ENCODE measurements at places on chromosomes 4 and X.
A peak's percentile ranks its signal among the peaks of the same experiment; 100 is the strongest.

- no peak for DNase-seq
Observed at GRCh38 chr4:54726907-54727306, 69.2 kb downstream of the KIT start.

DNA sequence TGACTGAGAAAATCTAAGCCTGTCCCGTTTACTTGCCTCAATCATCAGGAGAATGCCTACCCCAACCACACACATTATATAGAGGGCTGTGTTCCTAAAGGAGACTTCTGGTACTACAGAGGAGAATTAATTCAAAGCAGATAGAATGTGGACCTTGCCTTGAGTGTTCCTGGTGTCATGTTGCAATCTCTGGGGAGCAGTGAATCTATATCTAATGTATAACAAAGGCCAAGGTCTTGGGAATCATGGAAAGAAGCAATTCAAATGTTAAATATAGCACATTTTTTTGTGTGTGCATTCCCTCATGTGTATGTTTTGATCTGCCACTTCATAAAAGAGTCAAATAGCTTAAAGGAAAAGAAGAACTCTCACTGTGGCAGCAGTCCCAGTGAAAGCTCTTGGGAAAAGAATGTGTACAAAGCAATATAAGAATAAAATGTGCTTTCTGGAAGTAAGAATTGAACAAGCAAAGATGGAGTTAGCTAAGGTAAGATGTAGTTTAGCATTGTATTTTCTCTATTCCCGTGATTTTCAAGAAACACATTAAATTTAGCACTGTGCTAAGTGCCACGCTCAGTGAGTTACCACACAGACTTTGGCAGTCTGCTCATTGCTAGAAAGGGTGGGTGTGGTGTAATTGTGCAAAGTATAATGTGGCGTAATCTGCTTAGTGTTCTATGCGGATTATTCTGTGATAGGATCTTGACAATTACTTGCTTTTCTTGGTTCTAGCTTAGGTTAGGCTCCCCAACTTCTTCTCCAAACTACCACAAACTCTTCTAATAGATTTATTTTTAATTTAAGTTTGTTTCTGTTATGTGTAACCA, 13.7 kb downstream of the ADH6 start:
- no peak for DNase-seq

DNA sequence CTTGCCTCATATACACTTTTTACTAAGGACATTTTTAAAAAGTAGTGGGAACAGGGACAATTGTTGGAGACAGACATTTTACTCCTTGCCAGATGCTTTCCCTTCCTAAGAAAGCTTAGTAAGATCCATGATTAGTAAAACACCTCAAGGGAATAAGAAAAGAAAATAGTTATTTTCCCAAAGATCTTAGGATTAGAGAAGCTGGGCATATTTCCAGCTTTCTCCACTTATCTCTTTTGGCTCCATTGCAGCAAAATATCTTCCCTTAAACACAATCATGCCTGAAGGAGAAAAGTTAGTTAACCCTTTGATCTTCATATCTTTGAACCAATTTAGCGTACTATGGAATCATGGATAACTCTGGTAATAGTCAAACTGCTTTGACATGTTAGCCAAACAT, 257.9 kb downstream of the PCDH18 start:
- no peak for DNase-seq

DNA sequence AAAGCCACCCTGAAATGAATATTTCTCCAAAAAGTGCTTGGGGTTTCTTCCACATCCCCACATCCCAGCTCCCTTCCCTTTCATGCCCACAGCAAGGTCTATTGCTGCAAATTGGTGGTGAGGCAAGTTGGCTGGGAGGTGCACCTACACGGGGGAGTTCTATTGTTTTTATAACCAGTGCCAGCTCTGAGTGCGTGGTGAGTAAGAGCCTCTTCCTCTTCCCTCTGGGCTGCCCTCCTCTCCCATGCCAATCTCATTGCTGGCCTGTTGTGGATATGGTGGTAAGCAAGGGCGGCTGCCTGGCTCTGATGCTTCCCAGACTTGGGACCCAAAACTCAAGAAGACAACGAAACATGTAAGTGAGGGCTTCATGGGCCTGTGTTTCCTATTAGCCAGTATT, 204.3 kb downstream of the SHROOM3 start:
- no peak for DNase-seq

GRCh38 chr4:141705048-141705746, 68.8 kb downstream of the IL15 start:
- DNase-seq: no peak

DNA sequence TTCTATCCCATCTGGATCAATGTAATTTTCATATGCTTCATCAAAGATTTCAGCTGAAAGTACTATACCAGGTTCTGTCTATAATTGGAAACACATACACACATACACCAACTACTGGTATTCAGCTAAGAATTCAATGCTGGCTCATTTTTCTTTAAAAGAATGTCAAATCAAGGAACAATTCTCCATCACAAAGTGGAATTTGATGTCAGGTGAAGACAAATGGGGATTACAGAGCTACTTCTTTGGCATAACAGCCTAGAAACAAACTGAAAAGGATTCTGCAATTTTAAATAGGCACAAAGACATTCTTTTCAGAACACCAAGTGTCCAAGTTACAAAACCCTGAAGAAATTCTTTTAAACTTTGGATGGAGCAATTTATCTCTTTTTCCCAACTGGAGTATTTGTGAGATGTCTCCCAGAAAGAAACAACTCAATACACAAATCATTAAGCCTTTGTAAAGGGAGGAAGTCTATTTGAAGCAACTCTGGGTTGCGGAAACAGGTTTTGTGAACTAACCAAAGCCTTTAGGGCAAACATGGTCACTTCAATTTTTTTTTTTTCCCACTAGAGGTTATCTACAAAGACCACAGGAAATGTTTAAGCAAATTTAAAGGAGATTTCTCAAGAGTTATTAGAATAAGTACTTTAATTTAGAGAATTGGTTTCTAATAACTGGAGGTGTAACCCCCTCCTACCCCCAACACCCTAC, 1.9 kb upstream of the FAM9C start:
- DNase-seq: no peak

DNA sequence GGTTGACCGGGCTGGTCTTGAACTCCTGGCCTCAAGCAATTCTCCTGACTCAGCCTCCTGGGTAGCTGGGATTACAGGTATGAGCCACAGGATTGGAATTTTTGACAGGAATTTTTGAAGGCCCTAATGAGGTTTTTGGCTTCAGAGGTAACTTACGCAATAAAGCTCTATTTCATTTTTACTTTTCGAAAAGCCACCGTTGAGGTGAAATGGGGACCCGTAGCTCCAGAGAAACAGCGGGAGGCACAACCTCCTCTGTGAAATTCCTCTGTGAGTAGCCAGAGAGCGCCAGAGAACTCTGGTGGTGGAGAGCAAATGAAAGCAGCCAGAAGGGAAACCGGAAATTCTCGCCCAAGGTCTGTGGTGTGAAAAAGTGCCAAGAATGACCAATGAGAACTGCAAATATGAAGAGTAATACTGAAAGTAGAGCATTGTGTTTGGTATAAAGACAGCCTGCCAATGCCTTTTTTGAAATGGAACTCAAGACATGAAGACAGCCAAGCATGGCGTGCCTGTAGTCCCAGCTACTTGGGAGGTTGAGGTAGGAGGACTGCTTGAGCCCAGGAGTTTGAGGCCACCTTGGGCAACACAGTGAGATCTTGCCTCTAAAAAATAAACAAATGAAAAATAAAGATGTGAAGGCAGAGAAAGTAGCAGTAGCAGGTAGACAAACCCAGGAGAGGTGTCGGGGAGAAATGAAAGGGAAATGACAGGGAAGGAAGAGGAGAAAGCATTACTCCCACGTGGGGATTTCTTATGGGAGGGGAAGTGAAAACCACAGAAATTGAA, 33.0 kb upstream of the TMEM131L start:
- peak; percentile 48 for DNase-seq

DNA sequence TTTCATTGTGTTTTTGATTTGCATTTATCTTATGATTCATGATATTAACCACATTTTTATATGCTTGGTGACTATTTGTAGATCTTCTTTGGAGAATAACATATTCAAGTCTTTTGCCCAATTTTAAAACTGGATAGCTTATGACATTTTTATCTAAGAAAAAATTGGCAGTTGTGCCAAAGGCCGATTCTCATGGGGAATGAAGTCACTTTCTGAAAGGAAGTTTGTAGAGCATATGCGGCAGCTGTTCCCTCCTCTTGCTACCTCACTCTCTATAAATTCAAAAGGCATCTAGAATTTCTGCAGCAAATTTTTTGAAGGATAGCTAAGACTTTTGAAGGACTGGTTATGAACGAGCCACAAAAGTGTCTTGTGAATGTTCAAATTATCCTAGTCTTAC, 2353.5 kb downstream of the ARAP2 start:
- DNase-seq: no peak

- no peak for DNase-seq
Observed at GRCh38 chr4:16775411-16776154, 122.9 kb downstream of the LDB2 start.

GRCh38 chr4:20019310-20020015, 232.2 kb upstream of the SLIT2 start:
- no peak for DNase-seq

- peak; percentile 5 for DNase-seq
Observed at GRCh38 chr4:180542445-180543100, 1700.6 kb upstream of the TENM3 start.

GRCh38 chr4:66091786-66092185, 421.5 kb upstream of the EPHA5 start:
- DNase-seq: no peak

DNA sequence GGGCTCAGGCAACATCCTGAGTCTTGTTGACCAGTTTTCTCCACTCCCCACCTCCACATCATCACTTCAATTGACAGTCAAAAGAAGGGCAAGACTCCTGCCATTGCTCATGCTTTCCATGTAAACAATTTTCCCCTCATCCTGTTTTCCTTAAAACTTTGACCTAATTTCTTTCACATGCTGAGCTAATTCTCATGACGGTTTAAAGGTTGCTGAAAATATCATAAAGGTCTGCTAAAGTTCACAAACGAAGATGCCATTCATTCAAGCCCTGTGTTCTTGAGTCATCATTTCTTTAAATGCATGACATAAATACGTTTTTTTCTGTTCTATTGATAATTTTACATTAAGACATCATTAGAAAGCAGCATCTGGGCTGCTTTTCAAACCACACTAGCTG, 353.9 kb downstream of the NKX6-1 start:
- peak; percentile 14 for DNase-seq

DNA sequence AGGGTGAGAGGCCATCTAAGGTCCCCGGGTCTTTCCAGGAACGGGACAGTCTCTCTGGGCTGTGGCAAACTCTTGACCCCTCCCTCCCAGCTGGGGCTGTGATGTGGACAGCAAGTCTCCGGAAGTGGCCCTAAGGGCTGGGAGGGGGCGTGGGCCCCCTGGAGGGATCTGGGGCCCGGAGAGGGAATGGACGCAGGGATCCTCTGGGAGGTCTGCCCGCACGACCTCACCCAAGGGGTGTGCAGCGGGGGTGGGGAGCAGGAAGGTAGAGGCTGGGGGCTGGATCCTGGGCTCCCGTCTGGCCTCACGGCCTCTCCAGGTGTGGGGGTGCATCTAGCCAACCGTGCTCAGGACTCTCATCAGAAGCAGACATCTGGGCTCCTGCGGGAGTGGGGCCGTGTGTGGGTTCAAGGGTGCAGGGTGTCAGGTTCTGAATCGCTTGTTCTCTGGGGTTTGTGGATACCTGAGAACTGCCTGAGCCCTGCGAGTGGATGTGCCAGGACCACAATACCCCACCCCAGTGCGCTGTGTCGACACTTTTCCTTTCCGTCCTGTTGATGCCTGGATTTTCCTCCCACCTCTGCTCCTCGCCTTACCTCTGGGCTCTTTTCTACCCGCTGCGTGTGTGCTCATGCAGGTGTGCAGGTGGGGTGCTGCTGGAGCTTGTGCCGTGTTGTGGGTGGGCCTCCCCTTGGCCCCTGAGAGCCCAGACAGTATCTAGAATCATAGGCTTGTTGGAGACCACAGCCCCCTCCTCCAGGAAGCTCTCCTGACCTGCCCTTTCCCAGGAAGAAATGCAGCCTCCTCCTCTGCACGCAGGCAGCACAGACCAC, 915 bp downstream of the CPZ start:
- DNase-seq: no peak

DNA sequence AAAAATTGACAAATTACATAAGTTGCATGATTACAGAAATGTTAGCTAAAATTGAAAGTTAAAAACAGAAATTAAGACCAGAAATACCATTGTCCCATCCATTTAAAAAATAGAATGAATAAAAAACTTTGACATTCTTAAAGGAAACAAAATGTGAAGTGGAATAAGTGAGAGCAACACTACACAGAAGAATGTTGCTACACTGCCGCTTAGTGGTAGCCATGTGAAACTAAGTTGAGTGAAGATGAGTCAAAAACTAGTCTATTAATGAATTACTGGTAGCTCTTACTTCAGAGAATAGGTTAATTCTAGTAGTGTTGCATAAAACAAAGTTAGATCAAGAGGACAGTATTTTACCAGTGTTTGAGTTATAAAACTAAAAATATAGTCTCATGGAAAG, 571.0 kb upstream of the KLHL4 start:
- DNase-seq: peak; percentile 37

DNA sequence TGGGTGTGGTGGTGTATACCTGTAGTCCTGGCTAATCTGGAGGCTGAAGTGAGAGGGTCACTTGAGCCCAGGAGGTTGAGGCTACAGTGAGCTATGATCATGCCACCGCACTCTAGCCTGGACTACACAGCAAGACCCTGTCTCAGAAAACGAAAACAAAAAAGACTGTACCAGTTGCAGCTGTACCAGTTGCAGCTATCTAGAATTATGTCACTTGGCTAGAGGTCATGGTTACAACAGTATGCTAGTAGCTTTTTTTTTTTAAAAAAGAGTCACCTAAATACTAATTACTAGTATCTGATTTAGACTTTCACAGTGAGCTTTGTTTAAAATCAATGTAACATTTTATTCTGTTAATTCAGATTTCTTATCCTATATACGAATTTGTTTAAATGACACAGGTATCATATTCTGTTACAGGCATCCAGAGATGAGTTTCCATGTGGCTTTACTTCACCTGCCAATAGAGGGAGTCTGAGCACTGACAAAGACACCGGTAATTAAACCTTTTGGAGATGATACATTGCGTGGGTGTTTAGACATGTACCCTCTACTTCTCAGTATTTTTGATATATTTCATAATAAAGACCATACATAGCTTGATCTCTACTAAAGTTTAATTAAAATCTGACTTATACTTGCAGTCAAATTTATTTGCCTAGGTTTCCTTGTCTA, 100.2 kb upstream of the IL13RA1 start:
- DNase-seq: peak; percentile 1

- peak; percentile 63 for DNase-seq
Observed at GRCh38 chr4:33696041-33696440, 2548.3 kb downstream of the ARAP2 start.

- DNase-seq: no peak
Observed at GRCh38 chr4:139658586-139659382, 6.8 kb upstream of the MGST2 start.

All from mesenchymal stem cell (in vitro differentiated cells and primary cell).